Stimulated activated CD4-positive, alpha-beta T cell treated with anti-CD3 and anti-CD28 coated beads, Interleukin-2, amount 100 ng/mL, for 4 hours (primary cell): ENCODE measurements at places on chromosomes 12 and 14.
A peak's percentile ranks its signal among the peaks of the same experiment; 100 is the strongest.

DNA sequence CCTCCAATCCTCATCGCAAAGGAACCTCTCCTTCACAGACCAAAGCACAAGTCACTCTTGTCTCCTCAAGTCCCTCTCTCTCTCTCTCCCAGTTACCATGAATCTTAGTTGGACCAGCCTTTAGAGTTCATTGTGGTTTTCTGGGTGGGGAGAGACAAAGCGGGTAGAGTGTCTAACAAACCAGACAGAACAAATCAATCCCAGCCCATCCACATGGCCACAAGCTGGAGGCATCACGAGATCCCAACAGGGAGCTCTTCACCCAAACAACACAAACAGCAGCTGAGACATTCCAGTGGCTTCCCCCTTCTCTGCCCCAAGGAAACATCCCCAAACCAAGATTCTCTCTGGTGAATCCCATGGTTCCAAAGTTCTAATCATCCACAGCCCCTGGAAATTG lies 22.4 kb downstream of the ACTN1 start:
- no peak for DNase-seq

- no peak for DNase-seq
Observed at GRCh38 chr14:96273629-96274028, 17.6 kb downstream of the BDKRB1 start.

DNA sequence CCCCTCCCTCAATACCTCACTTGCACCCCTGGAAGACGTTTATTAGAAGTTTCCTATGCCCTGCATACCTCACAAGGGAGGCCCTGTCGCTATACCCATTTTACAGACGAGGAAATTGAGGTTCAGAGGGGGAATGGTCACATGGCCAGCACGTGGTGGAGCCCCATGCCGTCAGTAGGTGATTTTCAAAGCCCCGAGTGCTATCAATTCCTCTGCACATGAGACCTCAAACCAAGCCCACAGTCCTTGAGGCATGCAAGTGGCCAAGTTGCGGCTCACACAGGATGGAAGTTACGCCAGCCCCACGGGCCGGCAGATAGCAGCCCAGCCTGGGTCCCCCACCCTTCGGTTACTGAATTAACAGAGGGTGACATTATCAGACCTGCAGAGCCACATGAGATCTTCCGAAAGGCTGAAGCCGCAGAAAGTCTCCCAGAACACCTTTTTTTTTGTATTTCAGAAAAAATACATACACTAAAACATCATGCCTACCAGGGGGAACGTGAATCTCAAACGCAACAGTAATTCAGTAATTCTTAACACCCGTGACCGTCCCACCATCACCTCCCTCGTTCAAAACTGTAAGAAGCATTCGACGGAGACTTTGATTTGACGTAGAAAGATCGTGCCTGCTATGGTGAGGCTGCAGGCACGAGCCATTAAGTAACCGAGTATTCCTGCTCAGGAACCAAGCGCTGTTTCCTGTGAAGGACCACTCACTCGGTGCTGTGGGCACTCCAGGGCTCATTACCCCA lies 129.0 kb downstream of the RFLNA start:
- DNase-seq, result no peak

GRCh38 chr12:122951406-122951805 lies 14.9 kb downstream of the ABCB9 start:
- DNase-seq, result no peak

GRCh38 chr12:14803830-14804160 lies 325 bp downstream of the C12orf60 start:
- no peak for DNase-seq

DNA sequence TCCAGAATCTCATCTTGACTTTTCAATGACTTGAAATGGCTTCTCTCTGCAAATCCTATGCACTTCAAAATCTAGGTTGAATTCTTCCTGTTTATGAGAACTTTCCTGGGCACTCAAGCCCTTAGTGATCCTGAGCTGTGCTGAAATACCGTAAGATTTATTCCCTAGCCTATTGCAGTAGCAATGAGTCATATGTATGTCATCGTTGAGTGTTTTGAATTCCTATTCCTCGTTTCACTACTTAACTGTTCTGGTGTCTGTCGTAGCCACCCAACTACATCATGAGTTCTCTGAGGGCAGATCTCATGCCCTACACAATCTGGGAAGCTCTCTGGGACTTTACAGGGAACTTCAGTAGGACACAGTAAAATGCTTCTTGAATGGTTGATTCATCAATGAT lies 190.8 kb upstream of the TMEM132C start:
- no peak for DNase-seq

GRCh38 chr14:97413022-97413539 lies 615.9 kb downstream of the VRK1 start:
- no peak for DNase-seq

DNA sequence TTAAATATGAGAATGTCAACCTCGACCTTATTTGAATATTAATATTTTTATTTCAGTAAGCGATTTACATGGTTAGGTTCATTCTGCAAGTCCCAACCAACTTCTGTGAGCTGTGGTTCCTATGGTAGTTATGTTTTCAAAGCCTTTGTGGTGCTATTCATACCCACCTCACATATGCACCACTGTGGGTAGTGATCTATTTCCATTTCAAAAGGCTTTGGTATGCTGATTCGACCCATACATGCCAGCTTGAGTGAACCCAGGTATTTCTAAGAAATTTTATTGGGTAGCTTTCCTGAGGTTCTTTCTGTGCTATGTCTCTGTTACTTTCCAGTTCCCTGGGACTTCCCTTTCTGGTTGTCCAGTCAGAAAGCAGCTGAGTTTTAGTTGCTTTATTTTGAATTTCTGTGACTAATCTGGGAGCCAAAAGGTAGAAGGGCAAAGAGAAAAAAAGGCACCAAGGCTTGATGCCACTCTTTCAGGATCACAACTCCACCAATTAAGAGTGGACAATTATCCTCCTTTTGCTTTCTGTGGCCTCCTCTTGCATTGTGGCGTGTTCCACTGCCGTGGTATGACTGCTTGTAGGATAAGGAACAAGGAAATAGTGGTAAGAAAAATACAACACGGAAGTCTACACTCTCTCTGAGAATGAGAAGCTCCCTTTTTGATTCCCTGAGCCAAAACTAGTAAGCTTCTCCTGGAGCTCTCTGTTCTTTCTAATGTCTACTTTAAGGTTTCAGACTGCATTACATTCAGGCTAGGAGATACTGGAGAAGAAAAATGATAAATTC lies 729.1 kb downstream of the NOVA1 start:
- no peak for DNase-seq

- DNase-seq, result no peak
Observed at GRCh38 chr12:25130741-25131188, 64.2 kb downstream of the DNAI7 start.

DNA sequence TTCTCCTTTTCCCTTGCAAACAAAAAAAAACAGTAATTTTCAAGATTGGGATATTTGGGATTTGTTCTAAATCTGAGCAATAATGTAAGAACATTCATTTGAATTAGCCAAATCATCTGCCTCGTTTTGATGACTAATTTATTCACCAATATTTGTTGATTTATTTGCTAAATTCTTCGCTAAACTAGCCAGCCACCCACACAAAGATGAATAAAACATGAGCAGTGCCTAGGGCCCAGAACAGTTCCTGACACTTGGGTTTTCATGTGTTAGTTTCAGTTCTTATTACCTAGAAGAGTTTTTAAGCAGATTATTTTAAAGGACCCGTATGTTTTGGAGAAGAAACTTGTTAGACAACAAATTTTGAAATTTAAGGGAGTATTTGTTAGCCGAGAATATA lies 1.4 kb downstream of the ETNK1 start:
- DNase-seq, result peak; percentile 18

GRCh38 chr14:94867946-94868771 lies 98.2 kb upstream of the GSC start:
- DNase-seq, result no peak

- no peak for DNase-seq
Observed at GRCh38 chr12:29617407-29617803, 119.9 kb upstream of the OVCH1 start.

- DNase-seq, result no peak
Observed at GRCh38 chr14:96631621-96632362, 129.6 kb downstream of the PAPOLA start.

DNA sequence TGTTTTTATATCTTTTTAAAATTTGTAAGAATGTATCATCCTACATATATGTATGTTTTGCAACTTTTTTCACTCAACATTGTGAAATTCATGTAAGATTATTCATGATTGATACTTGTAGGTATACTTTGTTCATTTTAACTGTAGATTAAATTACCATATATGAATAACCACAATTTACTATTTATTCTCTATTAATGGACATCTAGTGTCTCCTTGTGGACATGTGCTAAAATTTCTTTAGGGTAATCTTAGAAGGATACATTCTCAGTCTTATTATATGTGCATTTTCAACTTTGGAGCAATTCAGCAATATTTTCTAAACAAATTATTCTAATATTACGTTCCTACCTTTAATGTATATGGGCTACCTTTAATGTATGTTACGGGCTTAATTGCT lies 192.4 kb downstream of the FUT8 start:
- no peak for DNase-seq

GRCh38 chr12:119877639-119877948 lies 474 bp upstream of the CIT start:
- no peak for DNase-seq

GRCh38 chr14:32350020-32350419 lies 20.9 kb downstream of the AKAP6 start:
- no peak for DNase-seq
